ENCODE measurements at places on chromosomes 12 and 14.

DNA sequence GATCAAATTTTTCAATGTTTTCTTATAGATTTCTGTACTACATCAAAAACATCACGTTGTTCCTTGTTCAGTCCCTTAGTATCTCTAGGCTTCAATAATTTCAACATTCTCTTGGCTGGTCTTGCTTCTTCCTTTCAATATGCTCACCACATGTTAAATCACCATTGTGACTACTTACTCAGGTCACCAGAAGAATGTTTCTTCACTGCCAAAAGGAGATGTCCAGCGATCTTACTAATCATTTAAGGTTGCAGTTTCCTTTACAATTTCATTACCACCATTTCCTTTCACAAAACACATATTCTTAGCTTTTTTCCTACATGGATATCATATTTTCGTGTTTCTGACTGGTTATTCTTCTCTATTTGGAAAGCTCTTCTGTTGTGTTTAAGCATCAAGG lies 363.8 kb downstream of the NAV3 start:
- peak; percentile 97 for DNase-seq

DNA sequence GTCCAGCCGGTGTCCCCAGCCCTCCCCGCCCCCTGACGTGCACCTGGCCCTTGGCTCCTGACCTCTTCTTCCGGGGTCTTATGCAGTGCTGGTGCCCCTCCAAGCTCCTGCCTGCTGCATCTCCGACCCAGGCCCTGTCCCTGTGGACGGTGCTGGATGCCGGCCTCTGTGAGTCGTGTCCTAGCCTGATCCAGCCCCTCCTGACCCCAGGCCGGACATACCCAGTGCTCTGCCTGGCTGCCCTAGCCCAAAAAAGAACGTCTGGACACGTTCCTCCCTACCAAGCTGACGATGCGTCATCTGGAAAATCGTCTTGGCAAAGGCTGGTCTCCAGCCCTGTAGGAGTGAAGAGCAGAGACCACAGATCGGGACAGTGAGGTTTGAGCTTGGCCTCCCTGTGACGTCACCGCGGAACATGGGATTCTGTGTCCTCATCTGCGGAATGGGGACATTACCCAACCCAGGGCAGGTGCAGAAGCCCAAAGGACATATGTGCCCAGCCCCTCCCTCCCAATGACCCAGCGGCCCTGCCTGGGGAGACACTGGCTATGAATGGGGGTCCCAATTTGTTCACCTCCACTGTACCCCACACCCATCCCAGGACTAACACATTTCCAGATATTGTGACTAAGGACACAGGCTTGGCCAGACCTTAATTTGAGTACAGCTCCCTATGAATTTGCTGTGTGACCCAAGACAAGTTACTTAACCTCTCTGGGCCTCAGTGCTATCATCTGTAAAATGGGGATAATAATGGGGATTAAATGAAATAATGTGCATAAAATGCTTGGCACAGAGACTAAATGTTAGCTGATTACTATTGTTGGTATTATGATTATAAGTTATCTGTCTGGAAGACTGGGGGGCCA lies 51.0 kb upstream of the BCL11B start:
- no peak for DNase-seq

DNA sequence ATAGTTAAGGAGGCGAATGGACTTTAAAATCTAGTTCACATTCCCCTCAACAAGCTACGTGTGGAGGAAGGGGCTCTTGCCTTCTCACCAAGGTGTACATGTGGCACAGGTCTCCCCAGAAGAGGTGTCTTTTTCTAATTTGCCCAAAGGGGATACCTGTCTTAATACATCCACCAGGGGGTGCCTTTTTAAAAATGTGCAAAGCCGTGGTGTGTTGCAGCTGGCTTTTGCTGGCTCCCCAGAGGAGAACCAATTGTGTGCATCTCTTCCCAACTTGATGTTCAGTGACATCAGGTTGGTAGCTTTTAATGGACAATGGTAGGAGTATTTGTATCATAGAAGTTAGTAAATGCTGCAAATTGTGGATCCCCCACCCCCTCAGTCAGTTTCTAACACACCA lies 33.8 kb downstream of the CREBL2 start:
- peak; percentile 8 for DNase-seq

DNA sequence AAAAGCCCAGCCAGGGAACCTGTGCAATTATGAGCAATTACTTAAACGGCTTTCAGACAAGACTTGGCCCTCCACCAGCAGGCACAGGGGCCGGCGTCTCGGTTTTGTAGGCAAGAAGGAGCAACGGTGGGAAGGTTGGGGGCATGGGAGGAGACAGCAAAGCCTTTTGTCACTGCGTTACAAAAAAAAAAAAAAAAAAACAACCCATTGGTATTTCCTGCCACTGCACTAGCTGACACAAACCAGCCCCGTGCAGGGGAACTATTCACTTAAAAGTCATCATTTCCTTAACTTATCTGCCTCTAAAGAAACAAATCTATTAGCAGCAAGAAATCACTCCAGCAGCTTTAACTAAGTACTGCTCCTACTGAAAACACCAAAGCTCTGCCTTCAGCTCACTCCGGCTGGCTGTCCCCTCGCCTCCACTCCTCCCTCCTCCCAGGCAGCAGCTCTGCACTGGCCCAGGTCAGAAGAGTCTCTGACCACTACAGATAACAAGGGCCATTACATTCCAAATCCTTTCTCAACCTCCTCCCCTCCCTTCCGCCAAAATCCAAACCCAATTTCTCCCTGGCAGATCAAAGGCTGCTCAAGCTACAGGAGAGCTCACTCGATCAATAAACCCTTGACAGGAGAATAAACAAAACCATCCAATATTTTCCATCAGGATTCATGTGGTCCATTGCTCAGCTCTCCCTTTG lies 105.2 kb upstream of the CDKN3 start:
- no peak for DNase-seq

GRCh38 chr14:32779840-32780239 lies 158.8 kb upstream of the NPAS3 start:
- DNase-seq: no peak

DNA sequence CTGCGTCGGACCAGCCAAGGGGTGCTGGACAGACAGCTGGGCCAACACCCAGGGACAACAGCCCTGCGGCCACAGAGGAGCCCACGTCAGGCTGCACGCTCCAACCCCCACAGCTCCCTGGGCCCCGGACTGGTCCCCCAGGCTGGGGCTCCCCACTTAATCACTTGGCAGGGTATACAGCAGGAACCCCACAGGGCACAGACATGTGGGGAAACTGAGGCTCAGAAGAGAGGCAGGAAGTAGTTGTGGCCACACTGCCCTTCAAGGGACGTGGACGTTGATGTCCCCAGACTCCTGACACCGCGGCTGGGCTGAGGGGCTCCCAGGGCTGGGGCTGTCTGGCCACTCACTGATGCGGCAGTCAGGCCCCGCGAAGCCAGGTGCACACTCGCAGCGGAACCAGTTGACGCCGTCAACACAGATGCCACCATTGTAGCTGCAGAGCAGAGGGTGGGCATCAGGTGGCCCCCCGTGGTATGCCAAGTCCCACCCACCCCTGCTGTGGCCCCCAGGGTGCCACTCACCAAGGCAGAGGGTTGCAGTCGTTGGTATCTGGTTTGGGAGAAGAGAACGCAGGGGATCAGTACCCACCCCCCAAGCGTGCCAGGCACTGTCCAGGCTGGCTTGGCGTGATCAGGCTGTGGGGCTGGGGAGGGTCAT lies 21.5 kb downstream of the JAG2 start:
- no peak for DNase-seq

GRCh38 chr14:52706286-52706685 lies 714 bp upstream of the PSMC6 start:
- no peak for DNase-seq

- peak; percentile 40 for DNase-seq
These were observed 177.9 kb downstream of the RBM19 start for GRCh38 chr12:113788020-113788856.

DNA sequence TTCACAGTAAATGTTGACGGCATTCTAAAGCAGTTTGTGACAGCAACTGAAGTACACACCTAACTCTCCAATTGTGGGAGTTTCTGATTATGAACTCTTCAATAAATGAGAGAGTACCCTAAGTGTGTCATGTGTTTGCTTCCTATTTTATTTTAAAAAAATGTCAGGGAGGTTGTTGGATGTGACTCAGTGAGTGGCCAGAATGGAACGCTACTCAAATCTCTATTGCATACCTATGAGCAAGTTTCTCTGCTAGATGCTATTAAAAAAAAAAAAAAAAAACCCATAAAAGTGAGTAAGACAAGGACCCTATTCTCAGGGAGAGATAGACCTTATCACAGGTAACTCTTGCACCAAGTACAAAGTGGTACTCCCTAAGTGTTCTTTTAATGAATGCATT lies 256.6 kb downstream of the BTG1 start:
- no peak for DNase-seq

- DNase-seq: no peak
These were observed 68.8 kb upstream of the RTL1 start for GRCh38 chr14:100972118-100972897.

GRCh38 chr12:45232146-45232755 lies 16.4 kb downstream of the ANO6 start:
- DNase-seq: no peak

GRCh38 chr12:52692254-52692653 lies 11.1 kb downstream of the KRT77 start:
- no peak for DNase-seq

GRCh38 chr14:87934185-87934584 lies 58.8 kb downstream of the GALC start:
- no peak for DNase-seq

GRCh38 chr12:53055471-53056266 lies 5.8 kb downstream of the TNS2 start:
- no peak for DNase-seq

DNA sequence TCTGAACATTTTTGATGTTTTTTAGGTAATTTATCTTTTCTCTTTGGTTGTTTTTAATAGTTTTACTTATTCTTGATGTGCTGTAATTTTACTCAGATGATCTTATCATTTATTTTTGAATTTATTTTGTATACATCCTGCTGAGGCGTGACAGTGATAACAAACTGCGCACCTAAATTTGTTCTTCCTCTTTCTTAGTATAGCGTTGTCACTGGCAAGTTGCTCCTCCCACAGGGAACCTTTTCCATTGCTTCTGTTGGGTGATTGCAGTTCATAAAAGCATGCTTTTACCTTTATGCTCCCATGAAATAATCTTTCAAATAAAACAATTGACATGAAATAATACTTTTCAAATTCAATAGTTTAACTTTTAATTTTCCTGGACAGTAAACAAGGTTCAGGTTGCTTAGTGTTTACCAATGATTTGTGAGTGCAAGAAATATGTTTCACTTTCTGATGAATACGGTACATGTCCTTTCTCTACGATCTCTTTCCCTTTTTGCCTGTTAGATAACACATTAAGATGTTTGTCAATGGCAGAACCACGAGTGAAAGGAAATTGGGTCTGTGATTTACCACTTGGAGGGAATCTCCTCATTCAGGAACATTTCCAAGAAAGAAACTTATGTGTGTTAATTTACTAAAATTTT lies 223.3 kb downstream of the CCDC91 start:
- no peak for DNase-seq

DNA sequence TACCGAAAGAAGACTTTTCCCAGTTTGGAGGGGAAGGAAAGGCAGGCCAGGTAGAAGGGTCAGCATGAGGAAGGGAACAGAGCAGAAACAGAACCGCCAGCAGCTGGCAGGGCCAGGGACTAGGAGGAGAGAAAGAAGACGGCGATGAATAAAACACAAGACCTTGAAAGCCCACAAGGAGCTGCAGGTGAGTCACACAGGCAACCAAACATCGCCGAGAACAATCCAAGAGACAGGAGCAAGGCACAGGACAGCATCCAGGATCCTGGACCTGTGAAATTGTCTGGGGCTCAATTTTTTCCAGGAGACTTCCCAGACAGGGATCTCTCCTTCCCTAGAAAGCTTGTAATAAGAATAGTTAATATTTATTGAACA lies 47.3 kb downstream of the NUAK1 start:
- no peak for DNase-seq

DNA sequence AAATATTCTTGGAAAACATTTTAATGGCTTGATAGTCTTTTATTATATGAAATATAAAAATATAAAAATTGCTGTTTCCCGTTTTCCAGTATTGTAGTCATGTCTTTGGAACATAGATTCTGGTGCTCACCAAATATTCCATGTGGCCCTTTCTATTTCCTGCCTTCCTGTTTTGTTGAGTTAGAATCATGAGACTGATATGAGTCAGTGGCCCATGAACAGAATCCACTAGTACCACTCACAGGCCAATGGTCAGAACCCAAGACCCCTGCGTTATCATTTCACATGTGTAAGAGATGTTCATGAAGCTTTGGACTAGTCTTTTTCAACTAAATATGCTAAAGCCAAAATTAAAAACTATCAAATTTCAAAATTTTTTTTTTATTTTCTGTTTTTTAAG lies 56.9 kb downstream of the BICD1 start:
- DNase-seq: no peak

DNA sequence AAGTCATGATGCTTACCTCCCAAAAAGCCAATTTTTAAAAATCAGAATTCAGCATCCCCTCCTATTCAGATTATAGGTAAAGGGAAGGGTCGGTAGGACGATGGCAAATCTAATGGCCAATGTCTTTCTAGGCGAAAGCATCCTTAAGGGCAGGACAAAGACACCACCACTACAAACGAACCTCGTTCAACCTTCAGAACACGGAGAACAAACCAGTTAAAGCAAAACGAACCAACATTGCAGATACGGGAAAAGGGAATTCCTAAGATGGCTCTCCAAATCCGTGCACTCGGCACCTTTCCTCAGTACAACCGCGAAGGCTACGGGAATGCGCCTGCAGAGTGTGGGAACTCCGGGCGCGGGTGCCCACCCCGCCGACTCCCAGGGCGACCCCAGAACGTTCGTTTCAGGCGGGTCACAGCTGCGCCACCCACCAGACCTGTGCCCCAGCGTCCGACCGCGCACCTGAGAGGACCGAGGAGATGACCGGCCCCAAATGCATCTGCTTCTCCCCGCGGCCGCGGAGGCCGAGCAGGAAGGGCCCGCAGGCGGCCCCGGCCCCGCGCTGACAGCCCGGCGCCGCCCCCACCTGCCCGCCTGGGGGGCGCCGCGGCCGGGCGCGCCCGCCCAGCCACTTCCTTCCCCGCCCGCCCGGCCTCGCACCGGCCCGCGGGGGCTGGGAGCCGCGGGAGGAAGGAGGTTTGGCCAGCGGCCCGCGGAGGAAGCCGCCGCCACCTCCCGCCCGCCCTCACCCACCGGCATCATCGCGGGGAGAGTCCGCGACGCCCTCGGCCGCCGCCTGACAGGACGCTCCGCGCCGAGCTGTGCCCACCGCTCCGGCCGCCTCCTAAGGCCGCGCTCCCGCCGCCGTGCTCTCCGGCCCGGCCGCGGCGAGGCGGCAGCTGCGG lies 578 bp downstream of the PPP1R13B start:
- no peak for DNase-seq

All from fibroblast of gingiva (primary cell).